ENCODE measurements at places on chromosomes 13 and 19. TPM values are rescaled to one million over a fixed set of nuclear protein-coding genes. Genes with fewer than 3 reads are reported as not detected.

ANKLE1 gene
- 1.1 TPM for total RNA-seq

MISP3 gene
- 1.3 TPM for total RNA-seq

C5AR1 gene
- total RNA-seq: not detected

IFT88 gene
- total RNA-seq: 10.2 TPM

RASGRP4 gene
- not detected for total RNA-seq

PRSS57 gene
- not detected for total RNA-seq

B3GNT8 gene
- 2.1 TPM for total RNA-seq

CD79A gene
- 0.10 TPM for total RNA-seq

CYP2F1 gene
- total RNA-seq: not detected

CEACAM1 gene
- total RNA-seq: 0.69 TPM

NLRP7 gene
- total RNA-seq: not detected

SLC15A1 gene
- 1.4 TPM for total RNA-seq

PINLYP gene
- total RNA-seq: 2.2 TPM

STOML3 gene
- not detected for total RNA-seq

ZNF471 gene
- total RNA-seq: 10.1 TPM

GJB2 gene
- total RNA-seq: 0.75 TPM

CCDC8 gene
- total RNA-seq: 14.1 TPM

TMPRSS9 gene
- total RNA-seq: not detected

SIAH3 gene
- under 0.01 TPM for total RNA-seq

RETN gene
- not detected for total RNA-seq

FFAR1 gene
- total RNA-seq: not detected

LYPD3 gene
- total RNA-seq: 0.20 TPM

SGCG gene
- total RNA-seq: 0.10 TPM

PSG7 gene
- not detected for total RNA-seq

FAM216B gene
- not detected for total RNA-seq

ZNF677 gene
- total RNA-seq: 7.1 TPM

Data from renal cortical epithelial cell (primary cell).